IgD-negative memory B cell (primary cell): ENCODE measurements at places on chromosomes 16 and 17. TPM values are rescaled to one million over a fixed set of nuclear protein-coding genes. Genes with fewer than 3 reads are reported as not detected.

The CIAPIN1 gene
- 41.2 TPM for polyA plus RNA-seq

The SAP30BP gene
- polyA plus RNA-seq, result 119 TPM

The GFAP gene
- 0.45 TPM for polyA plus RNA-seq

The MPO gene
- polyA plus RNA-seq, result not detected

The ZNF213 gene
- 1.9 TPM for polyA plus RNA-seq

The ABCA10 gene
- not detected for polyA plus RNA-seq

The CCDC43 gene
- polyA plus RNA-seq, result 9.7 TPM

The ATAD5 gene
- 1.7 TPM for polyA plus RNA-seq

The PHF23 gene
- polyA plus RNA-seq, result 38.2 TPM

The FOXC2 gene
- not detected for polyA plus RNA-seq

The TBC1D3L gene
- polyA plus RNA-seq, result 3.1 TPM

The CIITA gene
- 173 TPM for polyA plus RNA-seq

The DHX58 gene
- polyA plus RNA-seq, result 13.3 TPM

The CAPNS2 gene
- not detected for polyA plus RNA-seq

The KRTAP9-2 gene
- not detected for polyA plus RNA-seq

The MEFV gene
- not detected for polyA plus RNA-seq

The CLEC19A gene
- not detected for polyA plus RNA-seq

The CNGB1 gene
- polyA plus RNA-seq, result not detected

The LITAFD gene
- polyA plus RNA-seq, result not detected
